ENCODE measurements at places on chromosomes 12 and 14.

DNA sequence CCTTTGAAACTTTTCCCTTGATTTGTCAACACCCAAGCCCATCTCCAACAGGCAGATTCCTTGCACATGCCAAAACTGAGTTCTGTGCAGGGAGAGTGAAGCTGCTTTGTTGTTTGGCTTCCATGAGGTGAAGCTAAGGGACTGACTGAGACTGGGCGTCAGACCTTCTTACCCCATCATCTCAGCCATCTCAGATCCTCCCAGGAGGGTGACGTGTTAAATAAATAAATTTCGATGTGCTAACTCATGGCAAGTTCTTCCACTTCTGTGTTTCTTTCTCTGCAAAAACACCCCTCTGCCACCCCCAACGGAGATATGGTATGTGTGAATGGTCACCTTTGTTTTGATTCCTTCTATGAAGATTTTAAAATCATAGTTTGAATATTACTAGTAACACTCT, 17.8 kb downstream of the UTP20 start:
- no peak for DNase-seq

- peak; percentile 18 for DNase-seq
Measured at GRCh38 chr14:64971943-64972791, at the start of gene RAB15. Gene RAB15 (minus strand): TSS chr14:64972336. CDS start chr14:64972076, 260 bp downstream.

DNA sequence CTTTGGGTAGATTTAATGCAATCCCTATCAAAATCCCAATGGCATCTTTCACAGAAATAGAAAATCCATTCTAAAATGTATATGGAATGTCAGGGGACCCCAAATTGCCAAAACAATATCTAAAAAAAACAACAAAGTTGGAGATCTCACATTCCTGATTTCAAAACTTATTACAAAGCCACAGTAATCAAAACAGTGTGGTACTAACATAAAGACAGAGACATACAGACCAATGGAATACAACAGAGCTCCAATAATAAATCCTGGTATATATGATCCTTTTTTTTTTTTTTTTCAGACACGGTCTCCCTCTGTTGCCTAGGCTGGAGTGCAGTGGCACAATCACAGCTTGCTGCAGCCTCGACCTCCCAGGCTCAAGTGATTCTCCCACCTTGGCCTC, 4.7 kb downstream of the TMBIM4 start:
- DNase-seq: no peak

DNA sequence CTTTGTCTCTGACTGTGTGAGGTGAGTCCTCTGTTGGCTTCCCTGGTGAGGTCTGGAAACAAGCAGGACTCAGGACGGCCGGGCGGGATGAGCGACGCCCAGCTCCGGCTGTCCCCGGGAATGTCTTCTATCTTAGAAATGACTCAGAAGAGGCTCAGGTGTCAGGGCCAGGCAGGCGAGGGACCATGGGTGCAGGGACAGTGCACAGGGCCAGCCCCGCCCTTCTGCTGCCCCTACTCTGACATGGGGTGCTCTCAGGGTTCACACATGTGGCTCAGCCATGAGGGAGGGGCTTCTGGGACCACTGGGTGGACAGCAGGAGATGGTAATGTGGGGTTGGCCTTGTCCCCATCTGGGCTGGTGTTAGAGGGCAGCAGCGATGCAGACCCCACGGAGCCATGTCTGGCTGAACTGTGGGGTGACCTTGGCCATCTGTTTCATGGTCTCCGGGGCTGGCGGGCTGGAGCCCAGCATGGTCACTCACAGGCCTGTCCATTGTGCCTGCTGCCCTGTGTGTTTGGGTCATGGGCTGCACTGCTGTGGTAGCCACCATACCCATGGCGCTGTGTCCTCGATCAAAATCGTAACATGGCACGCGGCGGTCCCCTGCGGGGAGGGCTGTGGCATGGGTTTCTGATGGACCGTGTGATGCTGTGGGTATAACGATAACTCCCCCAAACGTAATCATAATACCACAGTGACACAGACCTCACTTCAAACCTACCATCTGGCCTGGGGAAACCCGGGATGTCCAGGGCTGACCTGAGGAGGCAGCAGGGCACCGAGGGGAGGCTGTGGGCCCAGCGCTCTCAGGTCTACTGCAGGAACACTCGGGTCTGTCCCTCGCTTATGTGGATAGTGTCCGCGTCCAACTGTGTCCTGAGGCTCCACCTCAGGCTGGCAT, 368.8 kb downstream of the TMEM121 start:
- DNase-seq: no peak

- no peak for DNase-seq
Measured at GRCh38 chr12:8603286-8603685, 9.4 kb downstream of the AICDA start.

Data from NCI-H1930 (cell line).